ENCODE measurements at places on chromosomes 3 and 15.

DNA sequence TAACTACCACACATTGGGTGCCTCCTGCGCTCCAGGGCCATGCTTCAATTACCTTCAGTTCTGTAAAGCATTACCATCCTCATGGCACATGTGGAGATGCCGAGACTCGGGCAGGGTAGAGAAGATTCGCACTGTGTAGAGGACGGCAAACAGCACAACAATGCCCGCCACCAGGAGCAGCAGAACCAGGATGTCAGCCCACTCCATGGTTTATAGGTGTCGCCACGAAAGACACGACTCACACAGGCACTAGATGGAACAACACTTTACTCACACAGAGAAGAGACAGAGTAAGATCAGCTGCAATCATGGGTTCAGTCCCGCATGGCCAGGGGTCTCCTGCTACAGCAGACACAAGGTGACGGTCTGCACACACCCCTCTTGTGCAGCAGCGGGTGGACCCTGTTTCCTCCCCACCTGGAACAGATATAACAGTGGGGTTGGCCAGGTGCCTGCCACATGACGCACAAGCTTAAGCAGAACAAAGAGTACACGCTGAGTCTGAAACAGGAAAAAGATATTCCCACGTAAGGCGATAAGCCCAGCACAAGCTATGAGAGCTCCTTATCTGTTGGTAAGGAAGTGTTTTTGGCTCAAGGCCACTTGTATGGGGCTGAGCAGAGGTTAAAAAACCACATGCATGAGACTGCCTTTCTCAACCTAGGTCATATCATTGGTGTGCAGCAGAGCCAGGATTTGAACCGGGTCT lies 2.5 kb upstream of the TBC1D21 start:
- DNase-seq: no peak

DNA sequence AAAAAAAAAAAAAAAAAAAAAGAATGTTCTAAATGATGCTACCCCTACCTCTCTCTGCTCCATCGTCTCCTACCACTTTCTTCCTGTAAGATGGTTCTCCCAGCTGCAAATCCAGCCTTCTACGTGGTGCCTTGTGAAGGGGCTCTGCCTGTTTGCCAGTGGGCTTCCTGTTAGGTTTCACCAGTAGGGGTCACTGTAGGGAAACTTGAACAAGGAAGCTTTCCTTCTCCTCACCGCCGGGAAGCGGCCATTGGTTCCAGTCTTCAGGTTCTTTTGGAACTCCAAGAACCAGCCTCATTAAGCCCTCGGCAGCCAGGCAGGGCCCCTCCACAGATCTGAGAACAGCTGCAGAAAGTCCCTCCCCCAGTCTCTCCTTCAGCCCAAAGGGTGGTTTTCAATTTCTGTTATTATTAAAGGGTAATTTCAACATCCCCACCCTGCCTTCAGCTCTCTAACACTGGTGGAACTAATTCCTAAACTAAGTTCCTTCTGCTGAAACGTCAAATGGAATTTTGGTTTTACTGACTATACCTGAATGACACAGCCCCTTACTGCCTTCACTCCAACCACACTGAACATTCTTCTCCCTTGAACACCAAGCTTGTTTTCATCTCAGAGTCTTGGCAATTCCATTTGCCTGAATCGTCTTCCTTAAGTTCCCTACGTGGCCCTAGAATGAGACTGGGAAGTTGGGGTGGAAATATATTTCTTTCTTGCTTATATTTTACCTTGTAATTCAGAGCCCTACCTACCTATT lies 13.5 kb downstream of the MCCC1 start:
- no peak for DNase-seq

DNA sequence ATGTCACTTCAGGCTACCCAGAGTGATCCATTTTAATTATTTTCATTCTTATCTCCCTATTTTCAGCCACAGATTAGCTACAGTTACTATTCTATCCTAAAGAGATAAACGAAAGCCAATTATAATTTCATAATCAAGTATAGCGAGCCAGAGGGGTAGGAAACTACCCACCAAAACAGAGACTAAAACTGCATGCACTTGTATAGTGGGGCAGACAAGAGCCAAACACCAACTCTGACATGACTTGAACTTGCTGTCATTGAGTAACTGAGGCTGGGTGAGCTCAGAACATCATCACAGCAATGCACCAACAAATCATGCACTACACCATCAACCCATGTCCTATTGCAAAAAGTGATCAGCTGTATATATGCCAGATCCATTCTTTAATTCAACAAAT lies 64.8 kb downstream of the FBN1 start:
- no peak for DNase-seq

GRCh38 chr3:11556851-11557644 lies 86.7 kb downstream of the VGLL4 start:
- no peak for DNase-seq
